ENCODE measurements at places on chromosomes 3 and 15.

DNA sequence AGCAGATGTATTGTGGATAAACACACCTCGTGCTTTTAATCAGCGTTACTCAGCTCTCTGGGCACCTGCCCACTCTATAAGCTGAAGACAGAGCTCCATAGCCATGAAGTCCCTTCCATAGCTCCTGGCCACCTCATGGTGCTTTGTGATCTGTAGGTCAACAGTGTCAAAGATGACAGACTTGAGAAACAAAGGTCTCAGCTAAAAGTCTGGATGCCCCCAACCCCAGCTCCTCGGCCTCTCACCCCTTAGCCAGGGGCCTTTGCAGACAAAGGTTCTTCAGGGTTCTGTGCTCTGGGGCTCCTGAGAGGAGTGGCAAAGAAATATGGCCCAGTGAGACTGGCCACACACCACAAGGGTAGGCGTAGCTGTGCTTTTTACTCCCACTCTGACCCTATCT is 168.6 kb downstream of the KLF13 start:
- DNase-seq: no peak

DNA sequence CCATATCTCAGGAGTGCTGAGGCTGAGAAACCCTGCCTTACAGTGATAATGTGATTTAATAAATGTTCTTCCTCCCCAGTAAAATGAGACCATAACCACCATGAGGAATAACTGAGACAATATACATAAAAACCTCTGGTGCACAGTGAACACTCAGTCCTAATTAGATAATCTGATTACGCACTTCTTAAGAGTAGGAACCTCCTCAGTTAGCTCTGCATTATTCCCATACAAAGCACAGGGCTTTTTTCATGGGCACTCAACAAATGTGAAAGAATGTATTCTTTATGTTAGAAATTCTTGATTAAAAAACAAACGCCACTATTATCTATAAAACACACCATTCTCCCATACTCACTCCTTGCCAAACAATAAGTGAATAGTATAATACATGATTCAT is 97.0 kb downstream of the TNIK start:
- DNase-seq: no peak

DNA sequence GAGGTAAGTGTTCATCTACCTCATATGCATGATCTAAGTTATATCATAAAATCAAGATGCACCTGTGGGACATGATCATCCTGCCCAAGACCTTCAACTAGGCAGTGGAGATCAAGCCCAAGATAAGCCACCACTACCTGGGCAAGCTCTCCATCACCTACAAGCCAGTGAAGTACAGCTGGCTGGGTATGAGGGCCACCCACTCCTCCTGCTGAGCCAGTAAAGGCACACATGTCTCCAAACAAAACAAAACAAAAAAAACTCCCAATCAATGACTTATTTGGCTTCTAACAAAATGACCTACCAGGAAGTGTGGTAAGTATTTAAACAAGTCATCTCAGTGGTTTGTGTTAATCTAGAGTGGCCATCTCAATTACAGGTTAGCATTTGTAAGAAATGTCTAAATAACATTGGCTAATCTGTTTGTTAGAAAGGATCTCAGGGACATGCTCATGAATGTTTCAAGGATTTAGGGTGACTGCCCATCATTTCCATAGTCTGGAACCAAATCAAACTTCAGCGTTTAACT is 3.1 kb downstream of the PAQR9 start:
- no peak for DNase-seq

DNA sequence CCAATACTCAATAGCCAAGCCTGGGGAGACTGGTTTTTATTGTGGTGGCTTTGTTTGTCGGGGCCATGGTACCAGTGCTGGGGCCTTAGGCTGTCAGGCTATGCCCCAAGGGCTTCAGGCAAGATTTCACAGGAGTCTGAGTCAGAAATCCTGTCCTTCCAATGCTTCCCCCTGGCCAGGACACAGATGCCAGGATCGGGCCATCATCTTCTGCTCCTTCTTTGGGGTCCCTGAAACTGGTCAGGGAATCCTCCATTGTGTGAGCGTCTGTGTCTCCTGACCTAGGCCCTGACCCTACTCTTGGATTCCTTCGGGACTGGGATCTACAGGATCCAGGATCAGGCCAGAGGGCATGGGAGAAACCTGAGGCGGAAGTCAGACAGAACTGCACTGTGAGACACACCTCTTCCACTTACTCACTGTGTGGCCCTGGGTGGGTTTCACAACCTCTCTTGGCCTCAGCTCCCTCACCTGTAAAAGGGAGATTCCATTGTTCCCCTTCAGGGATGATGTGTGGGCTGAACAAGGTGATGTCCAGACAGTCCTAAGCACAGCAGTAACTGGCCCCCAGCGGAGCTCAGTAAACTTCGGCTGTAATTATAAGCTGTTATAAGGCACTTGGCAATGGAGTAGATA is 292.7 kb downstream of the UACA start:
- DNase-seq: no peak

- no peak for DNase-seq
Observed at GRCh38 chr15:43242616-43243015, 21.8 kb upstream of the EPB42 start.

- no peak for DNase-seq
Observed at GRCh38 chr3:32359766-32360492, 31.7 kb upstream of the CMTM7 start.

DNA sequence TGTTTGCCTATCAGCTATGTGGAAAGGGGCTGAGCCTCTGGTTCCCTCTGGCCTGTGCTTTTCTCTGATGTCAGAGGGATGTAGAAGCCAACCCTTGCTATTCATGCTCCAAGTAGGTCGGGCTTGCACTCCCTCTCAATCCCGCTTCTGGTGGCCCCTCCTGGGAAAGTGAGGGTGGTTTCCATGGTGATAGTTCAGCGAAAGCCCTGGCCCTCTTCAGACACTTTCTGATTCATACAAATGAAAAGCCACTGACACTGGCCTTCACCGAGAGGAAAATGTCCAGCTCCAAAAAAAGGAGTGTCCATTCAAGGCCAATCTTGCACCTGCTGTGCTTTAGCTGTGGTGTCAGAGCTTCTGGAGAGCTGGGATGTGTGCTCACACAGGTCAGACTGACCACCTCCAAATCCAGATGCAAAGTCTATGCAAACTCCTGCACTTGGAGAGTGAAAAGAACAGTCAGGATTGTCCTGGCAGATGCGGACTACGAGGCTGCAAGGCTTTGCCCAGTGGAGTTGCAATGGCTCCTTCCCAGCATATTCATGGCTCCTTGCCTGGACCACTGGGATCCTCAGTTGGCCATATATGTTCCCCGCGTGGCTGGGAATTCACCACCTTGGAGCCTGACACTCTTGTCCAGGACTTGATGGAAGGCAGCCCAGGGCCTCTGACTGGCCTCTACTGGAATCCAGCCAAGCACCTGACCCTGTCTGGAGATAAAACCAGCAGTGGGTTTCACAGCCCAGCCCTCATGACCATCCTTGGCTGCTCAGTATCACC is 96.6 kb downstream of the CEMIP start:
- no peak for DNase-seq

- DNase-seq: no peak
Observed at GRCh38 chr3:30357897-30358296, 248.5 kb upstream of the TGFBR2 start.

DNA sequence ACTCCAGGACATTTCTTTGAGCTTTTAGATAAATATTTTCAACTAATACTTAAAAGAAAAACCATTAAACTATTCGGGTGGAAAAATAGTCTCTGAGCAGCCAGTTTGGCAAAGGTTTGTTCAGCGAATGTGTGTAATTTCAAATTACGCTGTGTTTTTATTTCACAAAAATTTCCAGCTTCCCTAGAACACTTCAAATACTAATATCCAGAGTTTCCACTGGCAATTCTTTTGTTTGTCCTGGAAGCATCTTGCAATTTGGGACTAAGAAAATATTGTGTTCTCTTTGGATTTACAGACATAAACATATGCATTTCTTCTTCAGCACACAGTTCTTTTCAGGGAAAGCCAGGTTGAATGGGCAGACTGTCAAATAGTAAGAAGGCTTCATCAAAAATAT is 61.9 kb downstream of the MDFIC2 start:
- DNase-seq: no peak

- DNase-seq: no peak
Observed at GRCh38 chr3:71444028-71444860, 139.3 kb downstream of the FOXP1 start.

GRCh38 chr3:135503760-135504686 is 461.5 kb upstream of the PPP2R3A start:
- DNase-seq: peak; percentile 47

DNA sequence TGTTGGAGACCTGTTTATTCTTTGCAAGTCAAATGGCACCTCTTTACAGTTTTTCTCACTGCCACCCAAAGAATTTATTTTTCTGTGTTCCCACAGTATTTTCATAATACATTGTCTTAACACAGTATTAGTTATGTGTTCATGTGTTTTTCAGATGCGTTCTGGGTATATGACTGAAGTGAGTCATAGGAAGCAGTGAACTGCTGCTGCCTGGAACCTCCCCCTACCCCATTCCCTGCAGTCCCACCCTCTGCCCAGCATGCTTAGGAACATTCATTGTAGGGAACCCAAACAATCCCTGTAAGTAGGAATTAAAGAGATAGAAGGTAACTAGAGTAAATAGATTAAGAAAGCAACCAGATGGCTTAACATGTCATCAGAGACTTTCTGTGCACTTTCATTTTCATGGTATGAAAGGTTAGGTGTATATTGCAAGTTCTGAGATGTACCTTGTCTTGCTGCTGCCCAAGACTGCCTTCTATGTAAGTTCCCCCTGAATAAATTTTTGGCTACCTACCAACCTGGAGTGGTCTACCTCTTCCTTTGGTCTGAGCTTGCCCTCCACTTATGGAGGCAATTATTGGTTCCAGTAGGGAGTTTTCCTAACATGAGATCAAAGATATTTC is 21.9 kb upstream of the SQOR start:
- no peak for DNase-seq

GRCh38 chr15:95291898-95292472 is 1038.5 kb upstream of the NR2F2 start:
- peak; percentile 52 for DNase-seq

DNA sequence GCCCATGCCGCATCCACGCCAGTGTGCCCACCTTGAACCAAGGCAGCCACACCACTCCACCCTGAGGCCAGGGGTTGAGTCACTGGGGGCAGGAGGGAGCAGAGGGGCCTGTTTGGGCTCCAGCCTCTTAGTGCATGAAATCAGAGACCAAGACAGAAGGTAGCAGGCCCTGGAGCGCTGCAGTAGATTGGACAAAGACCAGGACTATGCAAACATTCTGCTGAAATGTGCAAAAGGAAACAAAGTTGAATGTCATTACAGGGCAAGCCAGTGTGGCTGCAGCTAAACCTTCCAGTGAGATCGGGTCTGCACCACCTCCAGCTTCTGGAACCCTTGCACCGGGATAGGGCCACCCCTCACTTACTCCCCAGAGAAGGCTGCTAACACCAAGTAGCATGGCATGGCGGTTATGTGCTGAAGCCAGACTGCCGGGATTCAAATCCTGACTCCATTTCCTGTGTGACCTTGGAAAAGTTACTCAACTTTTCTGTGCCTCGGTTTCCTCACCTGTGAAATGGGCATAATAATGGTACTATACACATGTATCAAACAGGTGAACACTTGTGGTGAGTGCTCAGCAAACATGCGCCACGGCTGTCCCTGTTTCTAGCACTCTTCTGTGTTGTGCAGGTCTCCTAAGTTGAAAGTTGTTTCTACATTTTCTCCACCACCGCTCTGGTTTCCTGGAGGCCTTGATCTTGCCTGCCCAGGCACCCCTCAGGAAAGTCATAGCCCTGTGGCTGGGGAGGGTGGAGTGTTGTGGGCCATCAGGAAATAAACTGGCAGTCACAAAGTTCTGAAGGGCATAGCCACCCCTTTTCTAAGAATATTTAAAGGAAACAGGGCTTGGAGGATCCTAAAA is 25.0 kb upstream of the GP9 start:
- DNase-seq: no peak

DNA sequence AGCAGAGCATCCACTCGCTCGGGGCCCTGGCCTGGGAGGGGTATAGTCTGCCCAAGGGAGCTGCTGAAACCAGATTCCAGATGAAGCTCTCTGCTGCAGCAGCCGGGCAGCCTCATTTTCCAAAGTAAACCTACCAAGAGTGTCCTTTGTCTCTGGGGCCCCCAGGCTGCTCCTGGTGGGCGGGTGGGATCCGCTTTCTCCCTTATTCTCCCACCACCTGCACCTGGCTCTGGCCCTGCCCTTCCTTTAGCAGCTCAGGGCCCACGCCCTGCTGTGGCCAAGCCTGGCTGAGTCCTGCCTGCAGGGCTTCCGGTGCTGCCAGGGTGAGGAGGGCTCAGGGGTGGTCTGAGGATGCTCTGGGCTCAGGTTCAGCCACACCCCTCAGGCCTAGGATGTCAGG is 13.0 kb downstream of the SCN5A start:
- DNase-seq: no peak

GRCh38 chr3:190728574-190729246 is 133.8 kb downstream of the GMNC start:
- DNase-seq: no peak

- no peak for DNase-seq
Observed at GRCh38 chr3:113105966-113106660, 105.2 kb upstream of the BOC start.

GRCh38 chr3:179037351-179037750 is 34.3 kb downstream of the ZMAT3 start:
- DNase-seq: no peak

GRCh38 chr3:140536926-140537726 is 140.7 kb upstream of the TRIM42 start:
- no peak for DNase-seq

GRCh38 chr15:69346112-69346511 is 47.4 kb downstream of the PAQR5 start:
- DNase-seq: no peak

DNA sequence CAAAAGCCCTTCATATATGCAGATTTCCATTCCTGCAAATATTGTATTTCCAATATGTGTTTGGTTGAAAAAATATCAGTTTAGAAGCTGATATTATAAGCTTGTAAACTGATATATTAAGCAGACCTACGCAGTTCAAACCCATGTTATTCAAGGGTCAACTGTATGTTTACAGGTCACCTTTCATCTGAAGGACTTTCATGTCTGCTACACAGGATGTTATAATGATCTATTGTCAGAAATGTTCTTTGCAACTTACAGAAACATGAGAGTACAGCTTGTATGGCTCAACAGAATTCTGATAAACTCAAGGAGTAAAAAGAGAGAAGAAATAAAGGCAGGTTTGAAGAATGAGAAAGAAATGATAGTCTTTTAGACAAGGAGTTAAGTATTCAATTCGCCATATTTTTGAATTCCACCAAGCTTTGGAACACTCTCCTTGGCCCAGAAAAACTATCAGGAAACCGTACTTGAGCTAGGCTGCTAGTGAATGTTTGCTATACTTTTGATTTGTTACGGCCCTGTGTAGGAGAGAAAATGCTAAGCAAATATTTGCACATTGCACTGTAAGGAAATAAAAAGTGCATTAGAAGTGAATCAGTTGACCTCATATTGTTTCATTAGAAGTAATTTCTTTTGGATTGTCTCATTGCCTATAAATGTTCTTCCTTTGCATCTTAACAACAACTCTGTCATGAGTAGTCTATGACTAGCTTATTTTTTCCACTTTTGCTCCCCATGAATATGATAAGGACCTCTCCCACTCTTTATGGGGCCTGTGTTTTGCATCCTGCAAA is 81.2 kb downstream of the NEK11 start:
- no peak for DNase-seq
